NCI-H446 treated with DMSO at 0.1 percent for 48 hours (cell line): ENCODE measurements at places on chromosomes 12 and 14.

DNA sequence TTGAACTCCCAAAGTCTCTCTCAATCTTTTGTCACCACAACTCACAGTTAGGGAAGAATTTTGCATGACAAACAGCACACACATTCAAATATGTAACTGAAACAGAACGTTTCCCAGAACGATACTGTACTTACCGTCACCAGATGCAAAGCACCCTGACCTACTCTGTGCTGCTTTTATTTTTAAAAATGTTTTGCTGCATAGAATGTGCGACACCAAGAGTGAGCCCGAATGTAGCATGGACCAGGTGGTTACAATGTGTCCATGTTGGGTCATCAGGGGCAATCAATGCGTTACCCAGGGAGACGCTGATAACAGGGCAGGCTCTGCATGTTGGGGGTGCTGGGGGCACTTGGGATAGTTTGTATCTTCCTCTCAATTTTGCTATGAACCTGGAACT is 14.6 kb upstream of the EIF5 start:
- DNase-seq: no peak

DNA sequence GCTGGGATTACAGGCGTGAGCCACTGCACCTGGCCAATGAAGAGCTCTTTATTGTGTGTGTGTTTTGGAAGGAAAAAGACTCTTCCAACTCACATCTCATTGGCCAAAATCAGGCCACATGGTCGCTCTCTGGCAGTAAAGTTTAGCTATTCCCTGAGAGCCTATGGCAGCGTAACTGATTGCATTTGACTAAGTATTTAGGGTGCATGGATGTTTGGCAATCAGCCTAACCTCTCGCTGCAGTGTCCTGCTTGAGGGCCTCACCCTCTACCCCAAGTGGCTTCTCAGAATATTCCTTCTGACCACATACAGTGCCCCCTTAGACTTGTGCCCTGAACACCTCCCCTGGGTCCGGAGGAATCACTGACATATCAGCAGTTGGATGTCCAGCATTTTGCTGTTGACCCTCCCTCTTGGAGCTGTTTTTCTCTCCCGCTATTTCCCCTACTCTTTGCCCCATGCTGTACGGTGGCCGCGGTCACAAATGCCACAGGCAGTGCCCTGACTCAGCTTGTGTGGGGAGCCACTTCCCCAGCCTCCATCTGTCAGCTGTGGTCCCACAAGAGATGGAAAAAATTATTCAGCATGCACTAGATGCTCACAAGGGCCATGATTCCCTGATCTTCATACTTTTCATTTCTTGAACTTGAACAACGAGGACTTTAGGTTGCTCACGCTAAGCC is 9.5 kb downstream of the PHETA1 start:
- no peak for DNase-seq

- no peak for DNase-seq
Observed at GRCh38 chr12:26100666-26101349, 24.0 kb downstream of the BHLHE41 start.

DNA sequence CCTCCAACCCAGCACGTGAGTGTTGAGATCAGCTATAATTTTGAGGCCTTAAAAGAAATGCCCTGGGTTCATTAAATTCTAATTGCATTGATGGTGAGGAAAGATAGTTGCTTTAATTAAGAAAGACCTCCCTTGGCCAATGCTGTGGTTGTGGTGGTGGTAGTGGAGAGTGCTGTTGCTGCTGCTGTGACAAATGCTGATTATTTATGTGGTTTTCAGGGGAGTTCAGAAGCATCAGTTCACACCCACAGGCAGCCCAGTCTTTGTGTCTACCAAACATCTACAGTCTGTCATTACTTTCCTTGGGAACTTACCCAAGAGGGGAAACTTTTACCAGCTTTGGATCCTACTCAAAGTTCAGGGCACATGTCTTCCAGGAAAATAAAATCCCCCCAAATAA is 178.4 kb upstream of the PARP11 start:
- no peak for DNase-seq

- DNase-seq: no peak
Observed at GRCh38 chr12:61796846-61797245, 463.4 kb upstream of the USP15 start.

GRCh38 chr12:14694970-14695369 is 1.4 kb downstream of the GUCY2C start:
- DNase-seq: no peak

GRCh38 chr14:36880276-36880675 is 218.6 kb downstream of the PAX9 start:
- no peak for DNase-seq

DNA sequence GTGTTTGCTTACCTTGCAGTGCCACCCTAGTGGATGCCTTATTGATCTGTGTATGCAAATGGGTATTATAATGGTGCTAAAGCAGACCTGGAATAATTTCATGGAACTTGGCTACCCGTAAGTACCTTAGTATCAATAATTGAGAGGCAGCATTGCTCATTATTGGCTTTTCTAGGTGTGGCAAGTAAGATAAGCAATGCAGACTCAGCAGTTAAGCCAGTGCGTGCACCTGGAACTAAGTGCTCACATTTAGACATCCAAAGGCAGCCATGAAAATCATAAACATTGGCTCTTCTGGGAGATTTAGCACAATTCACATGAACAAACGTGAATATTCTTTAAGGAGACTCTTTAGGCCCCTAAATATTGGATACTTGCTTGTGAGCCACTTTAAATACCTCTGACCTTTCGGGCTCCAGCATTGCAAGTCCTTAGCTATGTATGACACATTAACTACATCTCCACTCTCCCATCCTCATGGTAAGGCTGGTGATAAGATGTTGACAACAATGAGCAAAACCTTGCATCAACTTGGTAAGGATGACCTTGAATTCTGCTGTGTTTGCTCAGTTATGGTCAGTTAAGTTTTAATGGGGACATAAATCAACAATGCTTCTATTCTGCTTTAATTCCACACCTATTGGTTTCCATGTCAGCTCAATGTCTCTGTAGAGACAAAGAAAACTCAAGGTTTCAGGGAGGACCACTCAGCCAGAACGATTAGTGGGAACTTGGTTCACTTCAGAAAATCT is 112.0 kb downstream of the SLC5A8 start:
- DNase-seq: no peak

GRCh38 chr14:24534286-24534685 is 26.2 kb upstream of the CMA1 start:
- no peak for DNase-seq

- DNase-seq: no peak
Observed at GRCh38 chr12:11922361-11922760, 148.4 kb upstream of the BCL2L14 start.

GRCh38 chr12:11765817-11766794 is 116.6 kb downstream of the ETV6 start:
- DNase-seq: no peak

GRCh38 chr14:103130017-103130764 is 6.9 kb downstream of the TNFAIP2 start:
- DNase-seq: no peak

GRCh38 chr14:77203611-77204458 is 22.2 kb downstream of the TMEM63C start:
- peak; percentile 80 for DNase-seq

- DNase-seq: no peak
Observed at GRCh38 chr12:57737467-57738460, 778 bp downstream of the AGAP2 start.

- no peak for DNase-seq
Observed at GRCh38 chr12:122834921-122835749, at the start of gene HIP1R. TSS of gene HIP1R (plus strand) at chr12:122835457. CDS start at chr12:122835551, 94 bp downstream.

DNA sequence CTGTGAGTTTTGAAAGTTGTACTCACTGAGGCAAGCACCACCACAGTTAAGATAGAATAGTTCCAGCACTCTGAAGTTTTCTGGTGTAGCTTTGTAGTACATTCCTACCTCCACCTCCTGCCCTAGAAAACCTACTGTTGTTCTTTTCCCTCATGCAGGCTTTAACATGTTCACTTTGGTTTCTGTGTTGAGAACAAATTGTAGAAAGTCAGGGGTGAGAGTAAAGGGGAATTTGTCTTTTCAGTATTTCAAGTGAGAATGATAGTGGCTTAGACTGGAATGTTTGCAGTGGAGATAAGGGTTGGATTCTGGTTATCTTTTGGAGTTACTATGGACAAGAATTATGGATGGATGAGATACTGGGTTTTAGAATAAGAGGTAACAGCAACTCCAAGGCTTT is 67.2 kb downstream of the AEBP2 start:
- no peak for DNase-seq

GRCh38 chr12:47740606-47741339 is 15.5 kb upstream of the ENDOU start:
- DNase-seq: no peak

- DNase-seq: no peak
Observed at GRCh38 chr12:105292705-105293104, 37.8 kb upstream of the C12orf75 start.

DNA sequence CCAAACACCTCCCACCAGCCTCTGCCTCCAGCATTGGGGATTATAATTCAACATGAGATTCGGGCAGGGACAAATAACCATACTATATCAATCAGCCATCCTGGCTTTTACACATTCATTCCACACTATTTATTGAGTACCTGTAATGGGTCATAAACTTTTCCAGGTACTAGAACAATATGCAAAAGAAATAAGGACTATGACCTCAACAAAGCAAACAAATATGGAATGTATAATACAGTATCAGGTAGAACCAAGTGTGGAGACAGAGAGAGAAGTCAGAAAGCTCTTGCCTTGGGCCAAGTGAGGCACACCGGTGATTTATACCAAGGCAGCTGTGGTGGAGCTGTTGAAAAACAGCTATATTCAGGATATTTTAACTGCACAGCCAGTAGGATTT is 116.3 kb downstream of the TSPAN8 start:
- no peak for DNase-seq
